SJSA1 (cell line): ENCODE measurements at places on chromosomes 7 and 10. TPM values are rescaled to one million over a fixed set of nuclear protein-coding genes. Genes with fewer than 3 reads are reported as not detected.

Gene ASZ1
- not detected in 2 replicates for total RNA-seq

GRCh38 chr10:88466786-88467185, 116.3 kb downstream of the RNLS start:
- H3K27me3 ChIP-seq, result no peaks in the 10 kb centered on the region
- no peak overlapping the region for H3K4me3 ChIP-seq
- H3K4me1 ChIP-seq, result no peaks in the 10 kb centered on the region
- H3K36me3 ChIP-seq, result no peaks in the 10 kb centered on the region
- no peak overlapping the region for H3K27ac ChIP-seq
- no peak for DNase-seq

GRCh38 chr7:374706-375311, 84.8 kb downstream of the FOXL3 start:
- H3K4me1 ChIP-seq, result peaks cover 2% of the 10 kb centered on the region; the same call in 1 of the 2 replicates
- H3K4me3 ChIP-seq, result no peak overlapping the region
- DNase-seq, result no peak
- no peaks in the 10 kb centered on the region for H3K36me3 ChIP-seq
- H3K27me3 ChIP-seq, result no peaks in the 10 kb centered on the region

DNA sequence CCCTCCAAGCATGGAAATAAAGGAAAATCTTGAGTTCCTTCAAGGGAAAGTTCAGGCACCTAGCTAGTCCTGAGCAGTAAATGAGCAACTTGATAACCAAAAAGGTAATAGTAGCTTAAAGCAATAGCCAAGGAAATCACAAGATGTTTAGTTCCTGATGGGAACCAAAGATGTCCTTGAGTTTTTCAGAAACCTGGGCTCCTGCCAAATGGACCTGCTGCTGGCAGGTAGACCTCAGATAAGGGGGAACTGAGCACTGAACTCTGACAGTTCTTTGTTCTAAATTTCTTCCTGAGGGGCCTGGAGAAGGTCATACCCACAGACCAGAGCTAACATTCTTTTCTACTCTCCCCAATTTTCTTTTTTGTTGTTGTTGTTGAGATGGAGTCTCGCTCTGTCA, 48.5 kb downstream of the TMEM130 start:
- H3K27ac ChIP-seq, result peak overlapping the region; percentile 53; the same call in 1 of the 2 replicates
- DNase-seq, result no peak
- H3K4me1 ChIP-seq, result peaks cover 34% of the 10 kb centered on the region
- no peak overlapping the region for H3K4me3 ChIP-seq
- no peaks in the 10 kb centered on the region for H3K36me3 ChIP-seq
- no peaks in the 10 kb centered on the region for H3K27me3 ChIP-seq
